B cell (primary cell): ENCODE measurements at places on chromosomes 1 and 21.

DNA sequence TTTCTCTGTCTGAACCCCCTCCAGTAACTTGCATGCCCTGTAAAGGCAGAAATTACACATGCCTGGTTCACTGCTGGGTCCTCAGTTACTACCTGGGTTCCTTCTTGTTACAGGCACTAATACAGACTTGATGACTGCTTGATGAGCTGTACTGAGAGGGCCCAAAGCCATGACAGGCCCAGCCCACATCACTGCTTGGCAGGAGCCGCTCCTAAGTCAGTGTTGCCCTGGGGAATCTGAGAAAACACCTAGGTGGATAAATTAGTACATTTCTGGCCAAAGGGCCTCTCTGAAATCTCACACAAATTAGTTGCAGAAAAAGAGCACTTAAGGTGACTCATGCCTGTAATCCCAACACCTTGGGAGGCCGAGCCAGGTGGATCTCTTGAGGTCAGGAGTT is 37.8 kb upstream of the IRF2BP2 start:
- no peak for DNase-seq

DNA sequence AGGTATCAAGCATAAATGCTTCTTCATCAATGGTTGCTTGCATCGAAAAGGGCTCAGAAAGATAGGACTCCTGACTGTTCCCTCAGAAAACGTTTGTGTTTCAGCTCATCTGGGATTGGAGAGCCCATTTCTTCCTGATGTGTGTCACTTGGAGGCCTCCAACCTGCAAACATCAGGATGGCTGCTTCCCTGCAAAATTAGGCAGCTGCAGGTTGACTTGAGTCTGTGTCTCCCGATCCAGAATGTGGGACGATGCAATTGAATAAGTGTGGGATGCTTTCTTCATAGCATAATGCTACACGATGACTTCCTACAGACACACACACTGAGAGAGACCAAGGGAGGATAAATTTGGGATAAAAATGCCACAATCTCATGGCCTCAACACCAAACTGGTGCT is 42.2 kb downstream of the OLIG1 start:
- no peak for DNase-seq

- DNase-seq: no peak
Observed at GRCh38 chr1:204136814-204137213, 15.0 kb downstream of the ETNK2 start.

- DNase-seq: no peak
Observed at GRCh38 chr1:67740543-67740942, 55.5 kb downstream of the GADD45A start.

DNA sequence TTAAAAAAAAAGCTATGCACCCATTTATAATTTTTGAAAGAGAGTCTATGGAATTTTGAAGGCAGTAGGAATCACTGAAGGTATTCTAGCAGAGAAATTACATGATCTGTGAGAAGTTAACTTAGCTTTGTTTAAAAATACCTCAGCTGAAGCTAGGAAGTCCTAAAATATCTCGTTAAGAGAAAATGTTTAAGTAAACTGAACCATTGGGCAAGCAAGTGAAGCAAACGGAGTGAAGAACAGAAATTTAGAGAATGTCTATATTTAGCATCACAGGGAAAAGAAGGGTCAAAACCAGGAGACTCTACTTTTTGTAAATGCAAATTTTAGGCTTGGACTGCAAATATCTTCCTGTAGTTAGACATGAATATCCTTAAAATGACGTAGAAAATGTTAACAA is 230.8 kb downstream of the HMCN1 start:
- DNase-seq: no peak

- DNase-seq: peak; percentile 70
Observed at GRCh38 chr1:234597894-234598293, 12.1 kb downstream of the IRF2BP2 start.

- no peak for DNase-seq
Observed at GRCh38 chr1:57133686-57134085, 167.9 kb upstream of the C8B start.

- DNase-seq: no peak
Observed at GRCh38 chr1:171969813-171970212, 128.5 kb downstream of the DNM3 start.

DNA sequence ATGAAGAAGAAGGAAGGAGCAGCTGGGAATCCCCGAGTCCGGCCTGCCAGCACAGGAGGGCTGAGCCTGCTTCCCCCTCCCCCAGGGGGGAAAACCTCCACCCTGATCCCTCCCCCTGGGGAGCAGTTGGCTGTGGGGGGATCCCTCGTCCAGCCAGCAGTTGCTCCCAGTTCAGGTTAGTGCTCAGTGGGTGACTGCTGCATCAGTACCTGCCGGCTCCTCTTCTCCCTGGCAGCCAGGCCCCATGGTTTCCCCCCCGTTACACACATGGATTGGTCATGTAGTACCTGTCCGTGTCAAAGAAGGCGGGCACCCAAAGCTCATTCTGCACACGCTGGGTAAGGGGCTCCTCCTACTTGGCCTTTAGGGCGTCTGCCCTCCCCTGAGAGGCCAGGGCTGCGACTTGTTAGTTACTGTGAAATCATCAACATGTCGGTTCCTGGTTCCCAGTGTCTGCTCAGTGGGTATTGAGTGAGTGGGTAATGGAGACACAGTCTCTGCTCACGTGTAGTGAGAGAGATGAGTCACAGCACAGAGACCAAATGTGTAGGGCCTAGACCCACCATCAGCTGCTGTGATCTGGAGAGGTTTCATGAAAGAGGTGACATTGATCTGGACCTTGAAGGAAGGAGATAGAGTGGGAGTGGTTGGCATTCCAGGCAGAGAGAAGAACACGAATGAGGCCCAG is 11.5 kb downstream of the NECAP2 start:
- DNase-seq: peak; percentile 23

DNA sequence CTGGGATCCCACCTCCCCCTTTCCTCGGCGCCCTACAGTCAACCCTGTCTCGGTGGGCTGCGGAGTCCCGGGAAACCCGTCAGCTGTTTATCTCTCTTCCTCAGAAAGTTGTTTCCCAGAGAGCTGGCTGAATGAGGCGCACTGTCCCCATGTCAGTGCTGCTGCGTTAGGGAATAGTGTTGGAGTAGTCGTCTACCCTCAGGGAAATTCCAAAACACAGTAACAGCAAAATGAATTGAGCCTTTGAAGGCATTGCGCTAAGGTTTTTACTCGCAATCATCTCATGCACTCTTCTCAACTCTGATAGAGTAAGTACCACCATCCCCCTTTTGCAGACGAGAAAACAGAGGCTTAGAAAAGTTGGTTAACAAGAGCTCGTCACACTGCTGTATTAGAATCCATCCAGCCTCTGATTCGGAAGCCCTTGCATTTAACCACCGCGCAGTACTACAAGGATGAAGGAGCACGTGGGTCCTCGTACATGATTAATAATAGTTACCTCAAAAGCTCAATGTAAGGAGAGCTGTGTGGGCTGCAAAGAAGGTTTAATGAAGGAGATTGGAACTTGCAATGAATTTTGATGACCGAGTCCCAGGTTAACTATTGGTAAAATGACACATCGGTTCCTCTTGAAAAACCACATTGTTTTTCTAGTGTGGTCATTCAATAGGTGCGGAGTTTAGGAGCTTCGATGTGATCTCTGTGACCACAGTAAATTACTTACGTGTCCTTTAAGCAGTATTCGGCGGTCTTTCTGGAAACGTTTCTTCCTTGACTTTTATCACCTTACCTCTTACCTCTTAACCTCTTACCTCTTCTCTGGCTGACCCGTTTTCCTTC is 788 bp upstream of the EDEM3 start:
- no peak for DNase-seq

DNA sequence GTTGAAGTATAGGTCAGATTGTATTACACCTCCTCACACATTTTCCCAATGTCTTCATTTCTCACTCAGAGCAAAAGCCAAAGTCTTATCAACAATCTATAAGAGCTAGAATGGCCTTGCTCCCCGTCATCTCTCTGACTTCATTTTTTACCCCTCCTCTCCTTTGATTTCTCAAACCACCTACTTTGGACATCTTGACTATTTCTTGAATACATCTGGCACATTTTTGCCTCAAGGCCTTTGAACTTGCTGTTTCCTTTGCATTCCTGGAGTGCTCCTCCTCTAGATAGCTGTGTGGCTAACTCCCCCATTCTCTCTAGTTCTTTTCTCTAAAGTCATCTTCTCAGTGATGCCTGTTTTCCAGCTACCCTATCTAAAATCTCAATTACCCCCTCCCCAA is 7.2 kb upstream of the XCL2 start:
- DNase-seq: no peak

GRCh38 chr1:37828410-37829074 is 20.5 kb upstream of the YRDC start:
- DNase-seq: no peak

- DNase-seq: no peak
Observed at GRCh38 chr1:38997901-38998190, 6.8 kb downstream of the AKIRIN1 start.

GRCh38 chr1:246068619-246069509 is 438.2 kb downstream of the SMYD3 start:
- DNase-seq: no peak

DNA sequence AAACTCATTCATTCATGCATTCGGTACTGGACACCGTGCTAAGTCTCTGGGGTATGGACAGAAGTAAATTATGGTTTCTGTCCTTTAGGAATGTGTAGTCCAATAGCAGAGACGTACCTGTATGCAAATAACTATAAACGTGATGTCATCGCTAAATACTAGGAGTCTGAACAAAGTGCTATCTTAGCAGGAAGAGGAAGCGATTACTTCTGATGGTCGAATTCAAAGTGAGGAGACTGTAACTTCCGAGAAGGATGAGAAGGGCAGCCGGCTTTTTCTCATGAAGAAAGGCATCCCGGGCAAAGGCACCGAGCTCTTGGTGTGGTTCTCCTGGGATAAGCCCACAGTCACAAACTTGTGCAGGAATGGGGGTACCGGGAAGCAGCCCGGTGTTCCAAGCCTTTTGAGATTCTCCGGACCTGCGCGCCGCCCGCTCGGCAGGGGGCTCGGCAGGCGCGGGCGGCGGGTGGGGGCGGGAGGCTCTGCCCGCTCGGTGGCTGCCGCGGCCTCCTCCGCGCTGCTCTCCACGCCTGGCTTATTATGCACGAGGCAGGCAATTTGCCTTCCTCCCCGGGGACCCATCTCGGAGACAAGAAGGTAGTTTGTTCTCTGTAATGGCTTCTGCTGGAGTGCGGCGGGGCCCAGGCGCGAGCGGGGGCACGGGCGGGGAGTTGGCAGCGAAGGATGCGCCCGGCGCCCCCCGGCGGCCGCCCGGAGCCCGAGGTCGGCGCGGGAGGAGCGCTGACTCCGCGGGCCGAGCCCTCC is 67.5 kb upstream of the CD1D start:
- peak; percentile 82 for DNase-seq

GRCh38 chr1:89757532-89757931 is 63.3 kb upstream of the LRRC8D start:
- peak; percentile 40 for DNase-seq

DNA sequence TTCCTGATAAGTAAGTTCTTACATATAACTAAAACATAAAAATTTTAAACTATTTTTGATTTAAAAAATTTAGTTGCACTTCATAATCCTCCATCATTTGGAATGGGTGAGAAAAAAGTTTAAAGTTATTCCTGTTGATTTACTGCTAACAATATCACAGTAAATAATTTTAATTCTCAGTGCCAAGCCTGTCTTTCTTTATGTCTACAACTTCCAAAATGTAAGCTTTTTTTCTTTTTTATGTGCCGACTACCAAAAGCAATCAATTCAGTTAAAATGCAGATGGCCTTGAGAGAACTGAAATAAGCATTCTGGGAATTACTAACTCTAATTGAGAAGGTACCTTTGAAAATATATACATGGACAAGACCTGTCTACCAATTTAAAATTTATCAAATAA is 1224.3 kb upstream of the B3GALT2 start:
- no peak for DNase-seq

- DNase-seq: no peak
Observed at GRCh38 chr1:202110977-202111376, 11.7 kb upstream of the GPR37L1 start.

DNA sequence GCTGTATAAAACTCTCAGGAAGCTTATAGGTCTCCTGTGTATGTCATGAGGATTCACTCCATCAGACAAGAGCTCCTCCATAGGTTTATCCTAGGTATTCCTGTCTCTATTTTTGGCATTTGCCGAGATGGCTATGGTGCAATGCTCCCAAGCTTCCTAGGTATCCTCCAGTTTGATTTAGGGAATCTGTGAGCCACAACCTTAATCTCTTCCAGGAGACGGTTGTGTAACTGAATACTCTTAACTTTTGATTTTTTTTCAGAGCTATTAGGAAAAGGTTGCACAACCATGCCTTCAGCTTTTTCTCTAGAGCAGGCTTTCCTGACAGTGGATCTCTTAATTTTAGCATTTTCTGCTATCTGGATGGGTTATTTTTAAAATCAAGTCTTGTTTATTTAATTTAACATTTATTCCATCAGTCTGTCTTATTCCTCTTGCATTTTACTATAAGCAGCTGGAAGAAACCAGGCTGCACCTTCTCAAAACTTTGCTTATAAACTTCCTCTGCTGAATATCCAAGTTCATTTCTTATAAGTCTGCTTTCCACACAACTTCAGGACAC is 69.4 kb upstream of the BACE2 start:
- no peak for DNase-seq

DNA sequence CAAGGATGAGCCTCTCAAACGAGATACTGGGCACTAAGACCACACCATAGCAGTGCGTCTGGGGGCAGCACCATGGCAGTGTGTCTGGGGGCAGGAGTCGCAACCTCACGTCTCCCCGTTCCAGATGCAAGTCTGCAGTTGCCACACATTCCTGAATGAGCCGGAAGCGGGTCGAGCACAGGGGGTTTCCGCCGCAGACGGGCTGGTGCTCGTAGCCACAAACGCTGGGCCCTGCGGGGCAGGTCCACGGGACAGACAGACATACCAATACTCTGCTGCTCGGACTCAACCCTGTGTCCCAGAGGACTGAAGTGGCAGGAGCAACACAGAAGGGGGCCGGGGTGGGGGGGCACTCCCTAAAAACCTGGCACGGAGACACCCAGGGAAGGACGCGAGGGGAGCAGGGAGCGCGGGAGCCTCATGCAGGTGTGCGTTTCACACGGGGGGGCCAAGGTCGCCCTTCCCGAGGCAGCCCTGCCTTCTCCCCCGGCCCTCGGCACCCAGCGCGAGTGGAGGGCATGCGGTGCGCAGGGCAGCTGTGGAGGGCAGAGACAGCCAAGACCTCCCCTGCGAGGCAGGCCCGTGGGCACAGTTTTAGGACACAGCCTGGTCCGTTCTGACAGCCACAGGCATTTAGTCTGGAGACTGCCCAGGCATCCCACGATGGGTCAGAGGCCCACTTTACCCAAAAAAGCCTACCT is 24.5 kb downstream of the PTTG1IP start:
- no peak for DNase-seq

DNA sequence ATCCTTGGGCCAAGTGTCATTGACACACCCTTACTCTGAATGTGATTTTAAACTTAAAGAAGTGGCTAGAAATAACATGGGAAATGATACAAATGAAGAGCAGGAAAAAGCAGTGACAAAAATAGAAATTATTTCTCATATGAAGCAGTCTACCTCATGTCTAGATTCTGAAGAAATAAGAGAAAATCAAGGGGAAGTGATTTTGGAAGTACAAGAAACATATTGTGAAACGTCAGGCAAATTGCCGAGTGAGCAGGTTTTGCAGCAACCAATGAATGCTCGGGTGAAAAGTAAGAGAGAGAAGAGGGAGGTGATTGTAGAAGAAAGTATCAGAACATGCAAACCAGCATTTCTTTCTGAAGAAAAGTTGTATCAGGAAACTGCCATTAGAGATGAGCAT is 130.7 kb downstream of the MACF1 start:
- no peak for DNase-seq

GRCh38 chr1:14624941-14625340 is 26.5 kb downstream of the KAZN start:
- no peak for DNase-seq
